Lower lobe of right lung (tissue), 2 donors: ENCODE measurements at places on chromosomes 1 and 21. TPM values are rescaled to one million over a fixed set of nuclear protein-coding genes. Genes with fewer than 3 reads are reported as not detected.
A peak's percentile ranks its signal among the peaks of the same experiment; 100 is the strongest.

DNA sequence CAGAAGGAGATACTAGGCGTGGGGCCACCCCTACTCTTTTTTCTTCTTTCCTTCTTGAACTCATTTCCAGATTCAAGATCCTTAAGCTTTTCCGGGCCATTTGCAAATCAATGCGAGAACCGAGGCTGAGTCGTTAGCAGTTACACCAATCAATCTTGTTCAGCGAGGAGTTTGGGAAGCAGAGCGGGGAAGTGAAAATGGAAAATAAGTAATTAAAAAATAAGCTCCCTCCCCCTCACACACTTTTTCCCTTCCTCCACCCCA is 1.7 kb upstream of the NEGR1 start:
- no peak for DNase-seq

GRCh38 chr1:231163830-231164427 is 2.1 kb downstream of the TRIM67 start:
- no peak for DNase-seq

DNA sequence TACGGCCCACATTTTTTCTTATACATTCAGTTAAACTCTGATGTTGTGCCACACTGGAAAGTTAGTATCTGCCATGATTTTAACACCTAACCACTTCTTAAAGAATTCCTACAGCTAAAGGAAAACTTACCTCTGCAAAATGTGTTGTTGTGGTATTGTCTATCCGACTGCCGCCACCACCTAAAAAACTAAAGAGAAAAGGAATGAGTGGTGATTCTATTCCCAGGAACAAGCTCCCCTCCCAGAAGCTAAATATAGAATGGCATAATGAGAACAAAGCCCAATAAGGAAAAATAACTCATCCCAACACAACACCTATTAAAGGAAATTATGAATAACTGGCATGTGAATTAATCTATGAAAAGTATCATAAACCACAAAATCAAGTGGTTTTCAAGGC is 39.5 kb downstream of the RNF115 start:
- no peak for DNase-seq

DNA sequence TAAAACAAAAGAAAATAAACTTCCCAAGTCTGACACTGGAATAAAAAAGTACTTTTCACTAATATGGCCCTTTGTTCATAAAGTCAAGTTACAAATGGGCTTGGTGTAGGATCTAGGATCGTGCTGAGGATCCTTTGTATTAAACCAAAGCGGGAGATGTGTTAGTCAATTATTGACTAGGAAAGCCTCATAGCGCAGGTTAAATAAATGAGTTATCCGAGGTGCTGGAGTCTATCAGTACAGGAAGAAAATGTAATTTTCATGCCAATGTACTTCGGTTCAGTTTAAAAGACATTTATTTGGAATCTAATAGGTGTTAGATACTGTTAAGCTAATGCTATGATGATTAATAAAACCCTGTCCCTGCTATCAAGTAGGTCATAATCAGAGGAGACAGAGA is 101.8 kb downstream of the TNR start:
- DNase-seq = no peak

DNA sequence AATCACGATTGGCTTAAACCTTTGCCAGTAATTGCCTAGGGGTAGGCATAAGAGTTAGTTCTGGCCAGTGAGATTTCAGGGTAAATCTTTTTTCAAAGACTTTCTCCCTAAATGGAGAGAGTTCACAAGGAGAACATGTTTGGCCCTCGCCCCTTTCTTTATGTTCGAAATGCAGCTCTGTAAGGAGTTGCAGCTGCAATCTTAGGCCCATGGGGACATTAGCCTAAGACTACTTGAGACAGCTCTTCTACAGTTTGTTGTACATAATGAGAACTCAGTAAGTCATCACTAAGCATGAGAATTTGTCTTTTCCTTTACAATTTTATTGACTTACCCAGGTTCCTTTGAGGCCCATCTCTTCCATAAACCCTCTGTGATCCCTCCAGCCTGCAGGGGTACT is 40.4 kb upstream of the GADD45A start:
- no peak for DNase-seq

DNA sequence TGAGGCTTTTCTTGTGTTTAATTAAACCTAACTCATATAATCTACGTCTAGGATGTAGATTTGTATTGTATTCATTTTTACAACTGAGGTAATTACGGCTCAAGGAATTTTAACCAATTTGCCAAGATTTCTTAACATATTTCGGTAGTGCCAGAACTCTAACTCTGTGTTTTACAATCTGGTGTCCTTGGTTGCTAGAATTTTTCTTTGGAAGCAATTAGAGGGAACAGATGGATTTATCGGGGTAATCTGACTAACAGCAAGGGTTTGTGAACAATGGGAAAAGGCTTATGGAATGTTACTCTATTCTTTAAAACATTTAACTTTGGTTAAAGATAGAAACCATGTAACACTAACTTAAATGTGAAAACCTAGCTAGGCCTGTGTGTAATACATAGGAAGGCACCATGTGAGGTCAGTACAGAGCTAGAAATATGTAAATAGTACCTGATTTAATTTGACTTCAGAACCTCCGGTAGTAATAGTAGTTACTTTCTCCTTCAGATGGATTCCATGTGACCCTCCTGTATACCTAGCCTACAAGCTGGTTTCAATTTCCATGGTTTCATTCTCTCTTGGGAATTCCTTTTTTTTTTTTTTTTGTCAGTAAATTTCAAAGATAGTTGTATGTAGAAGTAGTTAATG is 1.2 kb downstream of the MTF2 start:
- no peak for DNase-seq

DNA sequence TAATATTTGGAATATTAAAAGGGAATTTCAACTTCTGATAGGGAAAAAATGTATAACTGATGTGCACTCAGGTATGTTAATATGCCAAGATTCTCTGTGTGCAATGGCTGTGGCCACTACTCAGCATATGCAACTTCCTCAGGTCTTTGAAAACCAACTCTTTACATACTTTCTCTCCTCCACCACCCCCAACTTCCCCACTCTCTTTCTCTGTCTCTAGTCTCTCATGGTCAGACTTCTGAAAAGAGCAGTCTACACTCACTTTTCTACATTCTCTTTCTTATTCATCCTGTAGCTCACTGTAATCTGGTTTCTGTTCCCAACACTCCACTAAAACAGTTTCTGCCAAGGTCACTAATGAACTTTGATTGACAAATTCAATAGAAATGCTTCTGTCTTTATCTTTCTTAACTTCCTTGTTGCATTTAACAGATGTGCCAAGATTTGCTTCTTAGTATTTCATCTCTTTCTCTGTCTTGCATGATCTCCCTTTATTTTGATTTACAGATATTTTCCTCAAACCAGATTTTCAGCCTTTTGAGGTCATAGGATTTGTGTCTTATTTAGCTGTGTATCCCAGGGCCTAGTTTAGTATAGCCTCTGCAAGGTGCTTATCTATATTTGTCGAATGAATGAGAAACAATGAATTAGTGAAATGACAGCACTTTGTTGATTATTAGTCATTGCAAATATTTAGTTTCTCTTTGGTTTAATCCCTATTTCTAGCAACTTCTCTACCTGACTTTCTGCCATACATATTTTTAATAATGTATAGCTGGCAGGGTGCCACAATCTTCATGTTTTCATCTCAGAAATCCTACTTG is 168.9 kb downstream of the LMO4 start:
- no peak for DNase-seq

GRCh38 chr21:33642896-33643657 is 776 bp downstream of the ITSN1 start:
- peak; percentile 60 for DNase-seq

GRCh38 chr1:212004895-212005608 is 30.3 kb downstream of the INTS7 start:
- no peak for DNase-seq

DNA sequence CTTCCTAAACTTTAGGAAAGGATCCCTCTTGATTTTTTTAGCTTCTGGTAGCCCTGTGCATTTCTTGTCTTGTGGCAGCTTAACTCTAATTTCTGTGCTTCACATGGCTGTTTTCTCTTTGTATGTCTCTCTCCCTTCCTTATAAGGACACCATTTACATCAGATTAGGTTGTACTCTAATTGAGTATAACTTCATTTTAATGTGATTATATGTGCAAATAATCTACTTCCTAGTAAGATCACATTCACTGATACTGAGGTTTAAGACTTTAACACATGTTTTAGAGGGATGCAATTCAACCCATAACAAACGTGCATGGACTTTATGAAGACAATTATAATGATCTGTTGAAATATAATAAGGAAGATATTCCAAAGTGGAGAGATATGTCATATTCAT is 46.7 kb downstream of the RGS4 start:
- DNase-seq = no peak

- DNase-seq = peak; percentile 87
Observed at GRCh38 chr1:21956720-21957552, 19.8 kb upstream of the HSPG2 start.

DNA sequence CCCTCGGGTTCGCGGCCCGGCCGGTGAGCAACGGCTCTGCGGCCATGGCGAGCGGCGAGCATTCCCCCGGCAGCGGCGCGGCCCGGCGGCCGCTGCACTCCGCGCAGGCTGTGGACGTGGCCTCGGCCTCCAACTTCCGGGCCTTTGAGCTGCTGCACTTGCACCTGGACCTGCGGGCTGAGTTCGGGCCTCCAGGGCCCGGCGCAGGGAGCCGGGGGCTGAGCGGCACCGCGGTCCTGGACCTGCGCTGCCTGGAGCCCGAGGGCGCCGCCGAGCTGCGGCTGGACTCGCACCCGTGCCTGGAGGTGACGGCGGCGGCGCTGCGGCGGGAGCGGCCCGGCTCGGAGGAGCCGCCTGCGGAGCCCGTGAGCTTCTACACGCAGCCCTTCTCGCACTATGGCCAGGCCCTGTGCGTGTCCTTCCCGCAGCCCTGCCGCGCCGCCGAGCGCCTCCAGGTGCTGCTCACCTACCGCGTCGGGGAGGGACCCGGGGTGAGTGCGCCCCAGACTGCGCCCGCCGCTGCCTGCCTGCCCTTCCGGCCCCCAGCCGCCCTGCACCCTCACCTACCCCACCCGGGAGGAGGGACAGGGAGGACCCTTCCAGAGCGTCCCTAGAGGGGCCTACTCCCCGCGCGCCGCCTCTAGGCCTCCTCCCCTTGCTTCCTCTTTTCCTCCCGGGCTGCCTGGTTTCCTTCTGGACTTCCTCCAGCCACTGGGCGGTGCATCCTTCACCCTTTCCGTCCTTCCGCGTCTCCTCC is at the start of gene RNPEP:
TSS of gene RNPEP (plus strand) at position 26 of the 757 bp plus-strand sequence. CDS start at position 45, 19 bp downstream.
- peak; percentile 85 for DNase-seq

- no peak for DNase-seq
Observed at GRCh38 chr1:6967431-6968111, 182.3 kb downstream of the CAMTA1 start.

DNA sequence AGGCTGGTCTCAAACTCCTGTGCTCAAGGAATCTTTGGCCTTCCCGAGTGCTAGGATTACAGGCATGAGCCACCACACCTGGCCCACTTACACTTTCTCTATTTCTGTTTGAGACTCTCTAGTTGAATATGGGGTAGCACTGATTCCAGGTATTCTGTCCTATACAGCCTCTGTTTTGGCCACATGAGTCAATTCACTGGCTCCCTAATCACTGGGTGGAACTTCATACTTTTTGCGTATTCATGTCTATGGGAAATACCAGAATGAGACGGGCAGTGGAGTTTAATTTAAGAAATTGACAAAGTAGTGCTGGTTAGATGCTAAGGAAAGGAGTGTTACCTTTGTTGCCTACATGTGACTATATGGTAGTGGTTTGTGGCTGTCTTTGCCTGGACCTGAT is 35.5 kb downstream of the MACF1 start:
- DNase-seq = no peak

DNA sequence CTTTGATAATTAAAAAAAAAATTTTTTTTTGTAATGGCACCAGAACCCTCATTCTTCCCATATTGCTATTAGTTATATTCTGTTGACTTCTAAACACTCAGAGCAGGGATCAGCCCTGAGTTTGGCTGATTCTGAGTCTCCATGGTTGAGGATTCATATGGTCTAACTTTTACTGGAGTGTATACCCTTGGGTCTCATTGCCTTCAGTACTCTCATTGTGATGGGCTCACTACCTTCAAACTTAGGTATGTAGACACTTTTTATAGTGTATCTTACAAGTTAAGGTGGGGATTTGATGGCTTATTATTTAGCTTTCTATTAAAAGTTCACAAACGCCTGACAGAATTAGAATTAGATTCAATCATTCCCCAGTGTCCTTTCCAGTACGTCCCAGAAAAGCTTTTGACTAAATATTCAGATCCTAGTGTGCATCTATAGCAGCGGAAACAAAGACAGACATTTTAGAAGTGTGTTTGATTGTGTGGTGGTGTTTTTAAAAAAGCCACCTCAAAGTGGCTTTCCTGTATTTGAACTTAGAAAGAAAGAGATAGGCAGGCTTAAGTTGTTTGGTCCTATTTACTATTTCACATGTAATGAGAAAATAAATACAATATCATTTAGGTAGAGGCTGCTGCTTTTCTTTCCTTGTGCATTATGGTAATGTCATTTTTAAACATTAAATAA is 1.4 kb downstream of the MACF1 start:
- no peak for DNase-seq

GRCh38 chr21:42002421-42002958 is 7.7 kb downstream of the ZBTB21 start:
- no peak for DNase-seq

DNA sequence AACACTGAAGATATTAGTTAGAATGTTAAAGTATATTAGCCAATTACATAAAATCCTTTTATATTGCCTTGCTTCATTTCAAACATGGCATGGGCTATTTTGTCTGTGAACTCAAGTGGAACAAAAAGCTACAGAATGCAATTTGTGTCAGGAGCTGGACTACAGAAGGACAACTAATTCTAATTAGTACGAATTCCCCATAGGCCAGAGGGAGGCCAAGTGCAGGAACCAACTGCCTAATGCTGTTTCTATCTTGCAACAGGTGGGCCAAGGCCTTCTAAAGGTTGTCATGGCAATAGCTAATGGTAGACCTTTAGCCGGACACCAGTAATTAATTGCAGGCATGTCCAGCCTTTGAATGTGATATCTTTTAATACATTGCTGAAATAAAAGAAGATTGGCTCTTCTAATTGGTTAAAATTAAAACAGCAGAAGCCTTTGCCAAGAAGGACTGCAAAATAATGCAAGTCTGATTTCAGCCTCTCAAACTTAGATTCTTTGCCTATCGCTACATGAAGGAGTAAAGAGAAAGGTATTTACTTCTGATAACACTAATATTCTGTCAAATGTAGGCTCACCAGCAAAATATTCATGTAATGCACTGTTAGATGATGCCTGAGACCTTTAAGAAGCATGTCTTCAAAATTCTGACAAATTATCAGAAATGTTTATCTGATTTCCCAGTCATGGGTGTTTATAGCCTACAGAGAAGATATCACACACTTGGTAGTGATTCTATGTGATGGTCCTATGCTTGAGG is 232.1 kb downstream of the LMO4 start:
- no peak for DNase-seq

GRCh38 chr1:113984710-113985109 is 5.4 kb downstream of the OLFML3 start:
- no peak for DNase-seq

GRCh38 chr1:12255913-12256312 is 26.1 kb downstream of the VPS13D start:
- no peak for DNase-seq

The INSRR gene
- not detected for total RNA-seq

The CPLANE2 gene
- 9.1 TPM for total RNA-seq

The PTCH2 gene
- 1.0 TPM for total RNA-seq

The CXADR gene
- 26.6 TPM for total RNA-seq

The DCAF6 gene
- total RNA-seq = 50.6 TPM

The AMY1C gene
- 35.3 TPM for total RNA-seq

The SYCP1 gene
- not detected for total RNA-seq

The CACNA1E gene
- total RNA-seq = 0.27 TPM

The HRNR gene
- not detected for total RNA-seq

The FCRLB gene
- total RNA-seq = 2.8 TPM

The AHCTF1 gene
- 36.0 TPM for total RNA-seq

The GNB1 gene
- total RNA-seq = 341 TPM

The NDC1 gene
- total RNA-seq = 9.9 TPM

The CALML6 gene
- not detected for total RNA-seq
